ENCODE measurements at places on chromosomes 16 and 17.
A peak's percentile ranks its signal among the peaks of the same experiment; 100 is the strongest.

DNA sequence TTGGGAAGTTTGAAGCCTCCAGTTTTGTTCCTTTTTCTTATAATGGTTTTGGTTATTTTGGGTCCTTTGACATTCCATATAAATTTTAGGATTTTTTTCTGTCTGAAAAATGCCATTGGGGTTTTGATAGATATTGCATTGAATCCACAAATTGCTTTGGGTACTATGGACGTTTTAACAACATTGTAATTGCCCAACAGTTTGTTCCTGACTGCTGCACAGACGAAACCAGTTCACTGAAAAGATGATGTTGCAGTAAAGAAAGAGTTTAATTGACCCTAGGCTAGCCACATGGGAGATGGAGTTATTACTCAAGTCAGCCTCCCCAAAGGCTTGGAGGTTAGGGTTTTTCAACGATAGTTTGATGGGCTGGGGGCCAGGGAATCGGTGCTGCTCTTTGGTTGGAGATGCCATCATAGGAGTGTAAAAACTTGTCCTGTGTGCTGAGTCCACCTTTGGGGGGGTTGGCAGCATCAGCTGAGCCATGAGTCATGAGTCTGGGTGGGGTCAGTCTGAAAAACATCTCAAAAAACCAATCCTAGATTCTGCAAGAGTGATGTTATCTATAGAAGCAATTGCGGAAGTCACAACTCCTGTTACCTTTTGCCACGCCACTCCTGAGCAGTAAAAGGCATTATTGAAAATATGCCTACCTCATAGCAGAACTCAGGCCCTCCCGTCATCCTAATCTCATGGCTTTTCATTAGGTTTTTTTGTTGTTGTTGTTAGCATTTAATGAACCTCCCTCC is 2.7 kb upstream of the PRSS41 start:
- DNase-seq: no peak

GRCh38 chr17:49521471-49522356 is 26.6 kb downstream of the NGFR start:
- DNase-seq: no peak

DNA sequence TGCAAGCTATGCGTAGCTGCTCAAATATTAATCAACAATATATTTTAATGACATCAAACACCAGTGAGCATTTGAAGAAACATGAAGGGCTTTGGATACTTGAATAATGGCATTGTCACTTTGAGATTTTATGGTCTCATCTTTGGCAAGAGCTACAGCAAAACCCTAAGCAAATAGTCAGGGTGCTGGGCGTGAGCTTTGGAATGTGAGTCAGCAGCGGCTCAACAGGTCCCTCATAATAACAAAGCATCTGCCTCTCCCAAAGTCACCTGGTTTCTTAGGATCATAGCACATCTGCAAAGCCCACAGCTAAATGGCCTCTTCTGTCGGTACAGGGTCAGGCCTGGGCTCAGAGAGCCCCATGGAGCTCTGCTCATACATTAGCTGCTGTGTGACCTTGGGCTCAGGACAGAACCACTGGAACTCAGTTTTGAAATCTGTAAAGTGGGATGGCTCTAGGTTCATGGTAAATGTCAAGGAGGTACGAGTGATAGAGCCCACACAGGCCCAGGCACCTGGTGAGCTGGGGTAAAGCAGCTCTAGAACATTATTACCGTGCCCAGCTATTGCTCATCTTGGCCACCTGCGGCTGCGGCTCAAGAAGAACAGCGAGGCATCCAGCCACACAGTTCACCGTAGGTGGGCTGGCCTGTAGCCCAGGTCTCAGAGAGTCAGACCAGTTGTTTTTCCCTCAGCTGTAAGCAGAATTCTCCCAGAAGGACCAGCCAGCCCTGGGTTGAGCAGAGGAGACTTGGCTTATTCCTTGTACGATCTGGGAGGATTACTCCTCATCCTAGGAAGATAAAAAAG is 544.5 kb upstream of the CDH11 start:
- DNase-seq: no peak

- peak; percentile 20 for DNase-seq
Measured at GRCh38 chr17:75240394-75241142, 20.8 kb downstream of the GGA3 start.

DNA sequence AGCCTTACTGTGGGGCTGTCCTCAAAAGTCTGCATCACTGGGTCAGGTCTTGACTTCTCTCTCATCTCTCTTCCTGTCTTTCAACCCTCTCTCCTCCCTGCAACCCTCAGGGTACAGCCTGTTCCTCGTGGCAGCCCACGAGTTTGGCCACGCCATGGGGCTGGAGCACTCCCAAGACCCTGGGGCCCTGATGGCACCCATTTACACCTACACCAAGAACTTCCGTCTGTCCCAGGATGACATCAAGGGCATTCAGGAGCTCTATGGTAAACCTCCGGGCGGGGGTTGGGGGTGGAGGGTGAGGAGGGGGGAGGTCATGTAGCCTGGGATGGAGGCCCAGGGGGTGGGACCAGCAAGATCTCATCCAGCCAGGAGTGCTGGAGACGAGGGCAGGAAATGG is 12.7 kb downstream of the MMP2 start:
- no peak for DNase-seq

DNA sequence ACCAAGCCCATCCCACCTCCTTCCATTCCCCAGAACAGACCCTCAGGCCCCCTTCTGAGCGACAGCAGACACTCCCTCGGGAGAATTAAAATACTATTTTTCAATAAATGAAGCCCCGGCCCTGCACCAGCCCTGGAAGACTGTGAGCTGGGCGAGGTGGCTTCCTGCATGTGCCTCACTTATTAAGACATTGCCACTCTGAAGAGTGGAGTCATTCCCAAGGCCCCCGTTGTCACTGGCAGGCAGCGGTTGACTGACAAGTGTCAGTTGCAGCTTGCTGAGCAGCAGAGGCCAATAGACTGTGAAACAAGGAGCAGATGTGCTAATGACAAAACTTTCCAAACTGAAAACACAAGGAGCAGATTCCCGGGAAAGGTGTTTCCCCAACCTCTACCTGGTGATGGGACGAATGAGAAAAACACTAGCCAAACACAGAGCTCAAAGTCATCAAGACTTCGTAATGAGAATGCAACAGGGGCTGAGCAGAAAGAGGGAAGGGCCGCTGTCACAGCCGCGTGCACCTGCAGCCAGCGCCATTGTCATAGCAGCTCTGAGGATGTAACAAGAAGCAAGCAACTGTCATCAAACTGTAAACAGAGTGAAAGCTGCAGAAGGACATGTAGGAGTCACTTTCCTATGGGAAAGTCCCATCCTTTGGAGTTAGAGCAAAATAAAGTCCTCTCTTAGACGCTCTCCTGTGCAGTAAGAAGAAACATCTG is 232.1 kb downstream of the C16orf78 start:
- no peak for DNase-seq

DNA sequence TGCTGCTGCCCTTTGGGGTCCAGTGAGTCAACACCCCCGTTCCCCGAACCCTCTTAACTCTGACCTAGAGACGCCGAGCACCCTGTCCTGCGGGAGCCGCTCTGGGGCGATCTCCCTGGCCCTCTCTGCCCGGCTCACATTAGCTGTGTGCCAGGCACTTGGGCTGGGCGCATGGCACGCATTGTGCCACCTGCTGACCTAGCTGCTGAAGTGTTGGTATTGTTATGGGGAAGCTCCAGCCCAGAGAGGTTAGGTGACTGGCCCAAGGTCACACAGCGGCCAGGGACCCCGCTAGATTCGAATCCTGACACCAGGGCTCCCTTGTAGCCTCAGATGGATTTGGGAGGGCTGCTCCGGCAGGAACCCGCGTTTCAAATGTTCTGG is 1.1 kb downstream of the HSD17B1 start:
- no peak for DNase-seq

- DNase-seq: no peak
Measured at GRCh38 chr17:72838068-72838467, 254.4 kb downstream of the SLC39A11 start.

GRCh38 chr16:49287572-49287971 is 5.9 kb upstream of the CBLN1 start:
- DNase-seq: no peak

GRCh38 chr17:20981046-20981920 is 61.5 kb downstream of the USP22 start:
- DNase-seq: no peak

DNA sequence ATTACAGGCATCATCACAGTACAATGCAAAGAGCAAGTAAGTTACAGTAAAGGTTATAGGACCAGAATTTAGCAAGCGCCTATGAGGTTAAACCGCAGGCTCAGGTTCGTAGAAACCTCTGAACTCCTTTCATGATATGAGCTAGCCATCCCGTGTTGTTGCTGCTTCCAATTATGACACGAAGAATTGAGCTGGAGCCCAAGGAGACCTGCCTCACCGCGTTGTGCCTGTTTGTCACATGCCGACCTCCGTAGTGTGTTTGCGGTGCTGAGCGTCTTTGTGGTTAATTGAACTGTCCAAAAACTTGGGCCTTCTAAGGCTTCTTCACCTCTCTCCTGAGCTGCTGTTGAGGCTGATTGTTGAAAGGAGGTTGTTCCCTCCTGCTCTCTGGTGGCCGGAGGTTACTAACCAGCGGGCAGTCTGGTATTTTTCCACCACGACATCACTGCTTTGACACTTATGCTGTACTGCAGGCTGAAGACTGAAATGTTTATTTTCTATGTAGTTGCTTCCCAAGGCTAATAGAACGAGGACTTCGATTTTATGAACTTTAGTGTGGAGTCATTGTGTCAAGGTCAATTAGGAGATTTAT is 67.5 kb downstream of the SEC14L1 start:
- DNase-seq: no peak

DNA sequence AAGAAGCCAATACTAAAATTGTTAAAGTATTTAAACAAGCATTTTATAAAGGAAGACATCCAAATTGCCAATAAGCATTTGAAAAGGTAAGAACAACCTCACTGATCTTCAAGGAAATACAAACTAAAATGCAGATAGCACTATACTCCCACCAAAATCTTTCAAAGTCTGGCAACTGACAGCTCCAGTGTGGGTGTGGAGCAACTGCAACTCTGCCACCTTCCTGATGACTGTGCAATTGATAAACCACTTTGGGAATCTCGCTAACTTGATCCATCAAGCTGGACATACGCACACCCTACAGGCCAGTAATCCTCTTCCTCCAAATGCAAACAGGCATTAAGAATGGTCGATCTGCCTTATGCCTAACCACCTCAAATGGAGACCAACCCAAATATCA is 31.9 kb downstream of the LITAFD start:
- no peak for DNase-seq

- DNase-seq: no peak
Measured at GRCh38 chr16:582614-583331, 7.1 kb upstream of the RAB40C start.

- no peak for DNase-seq
Measured at GRCh38 chr17:4852567-4853207, 19.5 kb downstream of the MINK1 start.

DNA sequence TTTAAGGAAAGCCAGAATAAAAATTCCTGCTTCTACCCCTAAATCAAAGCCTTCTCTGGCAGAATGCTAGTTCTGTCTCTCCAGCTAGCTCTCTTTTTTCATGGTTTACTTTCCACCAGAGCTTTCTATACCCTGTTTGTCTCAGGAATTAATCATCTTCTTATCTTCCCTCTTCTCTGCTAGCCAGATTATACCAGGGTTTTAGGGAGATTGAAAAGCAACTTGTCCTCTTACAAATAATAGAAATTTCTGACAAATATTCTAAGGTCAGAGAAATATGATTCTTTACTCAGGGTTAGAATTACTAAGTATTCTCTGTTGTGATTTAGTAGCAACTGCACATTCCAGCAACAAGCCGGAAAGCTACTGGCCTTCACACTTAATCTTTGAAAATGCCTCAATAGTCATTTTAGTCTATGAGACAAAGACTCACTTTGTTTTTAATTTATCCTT is 166.4 kb downstream of the TANC2 start:
- no peak for DNase-seq

DNA sequence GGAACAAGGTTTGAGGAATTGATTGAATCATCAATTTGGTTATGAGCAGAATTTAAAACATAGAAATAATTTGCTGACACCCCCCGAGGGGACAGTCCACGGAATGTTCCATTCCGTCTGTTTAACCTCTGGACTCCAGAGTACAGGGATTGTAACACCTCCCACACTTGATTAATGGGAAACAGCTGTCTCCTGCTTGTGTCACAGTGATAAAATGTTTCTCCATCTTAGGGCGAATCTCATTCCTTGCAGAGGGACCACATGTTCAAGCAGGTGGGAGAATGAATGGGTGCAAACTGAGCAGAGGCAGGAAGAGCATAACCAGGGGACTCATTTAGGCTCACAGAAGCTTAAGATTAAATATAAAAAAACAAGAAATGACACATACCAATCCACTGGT is 249.5 kb upstream of the RBFOX1 start:
- no peak for DNase-seq

DNA sequence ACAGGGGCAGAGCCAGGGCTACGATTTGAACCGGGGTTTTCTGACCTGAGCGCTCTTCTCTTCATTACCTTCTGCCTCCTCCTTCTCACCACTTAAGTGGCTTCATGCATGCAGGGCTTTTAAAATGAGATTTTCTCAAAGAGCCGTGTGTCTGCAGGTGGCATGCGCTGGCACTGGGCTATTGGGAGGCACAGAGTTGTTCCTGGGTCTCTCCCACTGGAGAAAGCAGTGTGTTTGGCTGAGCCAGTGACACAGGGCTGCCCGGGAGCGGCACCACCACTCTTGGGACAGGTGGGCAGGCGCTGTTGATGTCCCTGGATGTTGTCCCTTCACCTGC is 218.8 kb upstream of the CHMP6 start:
- DNase-seq: no peak

- DNase-seq: no peak
Measured at GRCh38 chr16:590815-591200, 942 bp downstream of the RAB40C start.

- DNase-seq: no peak
Measured at GRCh38 chr17:73227944-73228343, 33.7 kb downstream of the CPSF4L start.

DNA sequence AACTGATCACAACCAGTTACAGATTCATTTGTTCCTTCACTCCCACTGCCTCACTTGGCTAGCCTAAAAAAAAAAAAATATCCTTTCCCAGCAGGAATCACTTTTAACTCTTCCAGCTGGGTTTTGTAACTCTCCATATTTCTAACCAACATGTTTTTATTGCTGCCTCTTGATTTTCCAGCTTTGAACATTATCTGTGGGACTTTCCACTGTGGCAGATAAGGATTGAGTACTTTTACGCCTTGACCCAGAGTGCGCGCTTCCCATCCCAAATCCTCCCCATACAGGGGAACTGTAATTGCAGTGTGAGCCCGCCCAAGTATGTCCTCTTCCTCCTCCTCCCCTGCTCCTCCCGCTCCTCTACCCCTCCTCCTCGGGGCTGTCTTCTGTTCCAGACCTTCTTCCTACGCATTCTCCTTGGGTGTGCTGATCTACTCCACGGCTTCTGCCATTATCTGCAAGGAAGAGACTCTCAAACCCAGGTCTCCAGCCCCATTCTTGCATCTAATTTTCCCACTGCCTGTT is 43.4 kb downstream of the CYB5D2 start:
- no peak for DNase-seq

All from activated naive CD4-positive, alpha-beta T cell (primary cell).